GM12865 (cell line): ENCODE measurements at places on chromosomes 12 and 14.

GRCh38 chr12:42474391-42474790 is 115.2 kb downstream of the PRICKLE1 start:
- no peak for DNase-seq

GRCh38 chr12:91273560-91273959 is 90.9 kb upstream of the DCN start:
- no peak for DNase-seq

GRCh38 chr14:76305268-76305826 is 70.6 kb upstream of the ESRRB start:
- no peak for DNase-seq

DNA sequence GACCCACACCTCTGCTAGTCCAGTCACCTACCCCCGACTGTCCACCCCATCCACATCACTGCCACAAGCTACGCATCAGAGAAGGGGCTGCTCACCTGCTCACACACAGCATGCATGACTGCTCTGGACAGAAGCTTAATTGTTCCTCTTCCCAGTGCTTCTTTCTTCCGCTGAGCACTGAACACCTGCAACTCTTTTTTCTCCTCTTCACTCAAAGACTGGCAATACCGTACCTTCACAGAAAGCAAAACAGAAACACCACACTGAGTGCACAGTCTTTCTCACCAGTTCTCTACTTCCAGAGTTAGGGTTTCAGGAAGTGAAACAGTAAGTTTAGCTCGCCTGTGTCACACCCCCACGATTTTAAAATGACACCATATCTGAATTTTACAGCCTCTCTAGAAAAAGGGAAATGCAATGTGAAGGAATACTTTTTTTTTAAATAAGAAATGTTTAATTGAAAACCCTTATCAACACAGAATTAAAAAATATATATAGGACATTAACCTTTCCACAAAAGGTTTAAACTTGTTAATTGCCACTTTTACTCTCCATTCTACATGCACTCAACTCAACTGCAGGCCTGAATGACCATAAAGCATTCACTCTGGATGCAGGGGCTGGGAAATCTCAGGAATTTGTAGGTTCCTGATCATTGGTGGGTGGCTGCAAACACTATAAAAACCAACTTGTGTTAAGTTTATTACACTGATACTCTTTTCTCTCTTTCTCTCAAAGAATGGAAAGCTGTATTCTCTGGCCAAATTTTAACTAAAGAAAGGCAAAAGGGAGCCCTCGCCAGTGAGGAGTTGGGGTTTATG is 120.0 kb downstream of the PRICKLE1 start:
- peak; percentile 91 for DNase-seq

DNA sequence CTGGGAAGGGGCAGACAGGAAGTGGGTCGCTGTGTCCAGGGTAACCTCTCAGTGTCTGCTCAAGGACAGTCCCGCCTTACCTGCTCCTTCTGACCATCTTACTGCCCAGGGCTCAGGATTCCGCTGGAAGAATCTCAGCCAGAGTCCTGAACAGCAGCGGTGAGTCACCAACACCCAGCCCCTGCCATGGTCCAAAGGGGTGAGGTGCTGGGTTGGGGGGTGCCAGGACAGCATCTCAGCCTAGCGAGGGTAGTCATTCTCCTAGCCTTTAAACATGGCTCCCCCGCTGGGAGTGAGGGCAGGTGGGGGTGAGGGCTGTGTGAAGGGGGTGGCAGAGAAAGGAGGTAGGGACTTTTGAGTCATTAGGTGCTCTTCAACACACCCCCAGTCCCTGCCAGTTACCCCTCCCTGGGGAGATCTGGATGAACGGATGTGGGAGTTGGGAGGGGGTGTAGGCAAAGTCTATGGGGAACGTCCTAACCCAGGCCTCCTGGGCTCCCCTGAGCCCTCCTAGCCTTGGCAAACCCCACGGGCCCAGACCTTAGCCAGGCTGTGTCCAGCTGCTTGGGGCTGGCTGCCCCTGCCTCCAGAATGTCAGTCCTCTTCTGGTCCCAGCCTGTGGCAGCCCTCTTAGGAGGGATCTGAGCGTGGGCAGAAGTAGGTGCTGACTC is 2.5 kb downstream of the TAMALIN start:
- DNase-seq = no peak

- DNase-seq = no peak
Measured at GRCh38 chr12:46450279-46450748, 77.7 kb upstream of the SLC38A2 start.

DNA sequence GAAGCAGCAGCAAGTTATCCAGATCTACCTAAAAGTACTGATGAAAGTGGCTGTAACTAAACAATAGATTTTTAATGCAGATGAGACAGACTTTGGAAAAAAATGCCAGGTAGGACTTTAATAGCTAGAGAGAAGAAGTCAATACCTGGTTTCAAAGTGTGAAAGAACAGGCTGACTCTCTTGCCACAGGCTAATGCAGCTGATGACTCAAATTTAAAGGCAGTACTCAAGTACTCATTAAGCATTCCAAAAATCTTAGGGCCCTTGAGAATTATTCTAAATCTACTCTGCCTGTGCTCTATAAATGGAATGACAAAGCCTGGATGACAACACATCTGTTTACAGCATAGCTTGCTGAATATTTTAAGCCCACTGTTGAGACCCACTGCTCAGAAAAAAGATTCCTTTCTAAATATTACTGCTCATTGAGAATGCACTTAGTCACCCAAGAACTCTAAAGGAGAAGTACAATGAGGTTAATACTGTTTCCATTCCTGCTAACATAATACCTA is 68.6 kb upstream of the SYT1 start:
- no peak for DNase-seq

- DNase-seq = no peak
Measured at GRCh38 chr14:102348376-102348775, 14.3 kb downstream of the CINP start.

GRCh38 chr12:56999456-56999855 is 6.9 kb downstream of the ZBTB39 start:
- DNase-seq = no peak

- no peak for DNase-seq
Measured at GRCh38 chr12:72432037-72432604, 160.0 kb downstream of the TRHDE start.

DNA sequence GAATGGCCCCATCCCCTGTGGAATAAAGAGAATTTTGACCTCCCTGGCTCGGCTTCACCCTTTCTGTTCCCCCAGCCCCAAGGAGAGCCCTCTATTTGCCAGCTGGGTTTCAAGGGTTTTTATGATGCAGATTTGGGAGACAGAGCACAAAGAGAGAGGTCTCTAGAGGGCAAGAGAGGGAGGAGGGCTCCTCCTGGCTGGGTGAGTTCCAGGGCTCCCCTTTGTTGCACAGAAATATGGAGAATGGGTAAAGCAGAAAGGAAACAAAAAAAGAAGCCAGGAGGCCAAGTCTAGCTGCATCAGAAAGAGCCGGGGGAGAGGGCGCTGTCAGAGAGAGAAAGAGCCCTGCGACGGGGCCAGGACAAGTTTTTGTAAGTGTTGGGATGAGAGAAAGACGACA is 319.6 kb upstream of the RTL1 start:
- DNase-seq = no peak

DNA sequence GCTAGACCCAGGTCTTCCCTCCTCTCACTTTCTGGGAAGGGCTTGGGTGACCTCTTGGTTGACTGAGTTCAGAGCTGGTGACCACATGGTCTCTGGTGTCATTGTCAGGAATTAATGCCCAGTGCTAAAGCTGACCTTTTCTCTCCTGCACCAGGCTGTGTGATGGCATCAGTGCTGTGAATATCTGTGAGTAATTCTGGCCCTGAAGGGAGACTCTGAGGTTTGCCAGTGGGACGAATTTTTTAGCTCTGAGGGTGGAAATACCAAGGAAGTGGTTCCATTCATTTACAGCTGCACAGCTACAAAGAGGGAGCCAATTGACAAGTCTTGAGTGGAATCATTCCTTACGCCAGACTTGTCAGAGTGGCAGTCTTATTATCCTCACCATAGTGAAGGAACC is 6.2 kb upstream of the KRT86 start:
- DNase-seq = no peak

GRCh38 chr14:102594514-102595175 is 2.2 kb downstream of the RCOR1 start:
- peak; percentile 89 for DNase-seq

- DNase-seq = no peak
Measured at GRCh38 chr12:115149279-115149678, 465.3 kb upstream of the TBX3 start.

- DNase-seq = no peak
Measured at GRCh38 chr14:50836515-50836914, 5.6 kb upstream of the NIN start.

GRCh38 chr14:87810711-87811110 is 182.3 kb downstream of the GALC start:
- peak; percentile 15 for DNase-seq

DNA sequence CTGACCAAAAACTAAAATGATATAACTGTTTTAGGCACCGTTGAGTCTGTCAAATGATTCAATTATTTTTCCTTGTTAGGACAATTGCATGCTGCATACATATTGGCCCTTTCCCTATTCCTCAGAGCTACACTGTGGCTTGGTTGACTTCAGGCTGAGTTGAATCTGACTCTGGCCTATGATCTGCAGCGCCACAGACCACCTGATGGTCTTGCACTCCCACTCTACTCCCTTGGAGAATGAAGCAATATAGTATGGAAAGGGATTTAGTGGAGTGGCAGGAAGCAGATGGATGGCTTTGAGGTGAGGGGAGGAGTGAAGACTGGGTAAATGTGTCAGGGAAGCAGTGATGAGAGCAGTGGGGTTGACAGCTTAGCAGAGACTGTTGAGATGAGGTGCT is 579.0 kb upstream of the STXBP6 start:
- DNase-seq = no peak

GRCh38 chr12:13896063-13896626 is 85.3 kb downstream of the GRIN2B start:
- no peak for DNase-seq

DNA sequence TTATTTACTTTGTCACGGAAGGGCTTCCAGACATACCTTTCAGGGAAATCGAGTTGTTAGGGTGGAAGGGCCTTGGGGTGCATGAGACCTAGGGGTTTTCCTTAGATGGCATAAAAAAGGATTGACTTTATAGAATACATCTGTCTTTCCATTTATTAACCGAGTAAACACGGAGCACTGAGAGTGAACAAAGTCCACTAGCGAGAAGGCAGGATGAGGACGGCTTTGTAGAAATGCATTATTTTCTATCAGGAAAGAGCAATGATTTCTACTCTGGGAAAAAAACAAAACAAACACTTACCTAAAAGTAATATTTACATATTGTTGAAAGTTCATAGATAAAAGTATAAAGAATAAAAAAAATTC is 91.8 kb downstream of the RCOR1 start:
- DNase-seq = no peak

- no peak for DNase-seq
Measured at GRCh38 chr12:101795786-101796185, 35.0 kb downstream of the GNPTAB start.

DNA sequence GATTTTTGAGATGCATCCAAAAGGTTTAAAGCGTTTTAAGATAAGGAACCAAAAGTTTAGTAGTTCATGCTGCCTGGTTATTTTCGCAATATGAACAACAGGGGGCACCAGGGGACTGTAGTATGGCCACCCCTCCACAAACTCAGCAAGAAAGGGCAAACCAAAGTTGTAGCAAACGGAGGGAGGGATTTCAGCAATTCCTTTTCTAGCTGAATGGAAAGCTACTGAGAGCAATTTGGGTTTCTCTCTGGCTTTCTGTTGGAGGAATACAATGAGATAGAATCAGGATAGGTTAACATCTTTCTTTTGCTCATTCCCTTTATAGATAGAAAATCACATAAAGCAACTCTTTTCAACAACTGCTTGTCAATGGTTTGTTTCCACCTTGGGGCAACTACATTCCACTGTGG is 62.5 kb downstream of the DRAM1 start:
- DNase-seq = peak; percentile 85

DNA sequence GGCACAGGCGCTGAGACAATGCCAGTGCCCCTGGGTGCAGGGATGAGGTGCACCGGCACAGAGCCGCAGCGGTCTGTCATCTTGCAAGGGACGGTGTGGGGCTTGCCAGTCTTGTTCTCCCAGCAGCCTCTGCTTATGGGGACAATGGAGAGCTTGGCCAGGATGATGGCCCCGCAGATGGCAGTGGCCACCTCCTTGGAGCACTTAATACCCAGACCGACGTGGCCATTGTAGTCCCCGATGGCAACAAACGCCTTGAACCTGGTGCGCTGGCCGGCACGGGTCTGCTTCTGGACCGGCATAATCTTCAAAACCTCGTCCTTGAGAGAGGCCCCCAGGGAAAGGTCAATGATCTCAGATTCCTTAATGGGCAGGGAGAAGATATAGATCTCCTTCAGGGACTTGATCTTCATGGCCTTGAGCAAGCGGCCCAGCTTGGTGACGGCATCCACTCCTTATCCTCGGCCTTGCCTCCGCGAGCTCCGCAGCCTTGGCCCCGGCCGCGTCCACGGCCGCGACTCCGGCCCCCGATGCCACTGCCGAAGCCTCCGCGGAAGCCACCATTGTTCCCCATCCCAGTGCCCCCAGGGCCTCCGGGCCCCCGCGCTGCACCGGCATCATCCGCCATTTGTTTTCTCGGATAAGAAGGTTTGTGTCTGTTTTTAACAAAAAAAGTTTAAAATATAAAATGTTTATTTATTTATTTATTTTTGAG is 29.9 kb downstream of the VRTN start:
- DNase-seq = no peak

DNA sequence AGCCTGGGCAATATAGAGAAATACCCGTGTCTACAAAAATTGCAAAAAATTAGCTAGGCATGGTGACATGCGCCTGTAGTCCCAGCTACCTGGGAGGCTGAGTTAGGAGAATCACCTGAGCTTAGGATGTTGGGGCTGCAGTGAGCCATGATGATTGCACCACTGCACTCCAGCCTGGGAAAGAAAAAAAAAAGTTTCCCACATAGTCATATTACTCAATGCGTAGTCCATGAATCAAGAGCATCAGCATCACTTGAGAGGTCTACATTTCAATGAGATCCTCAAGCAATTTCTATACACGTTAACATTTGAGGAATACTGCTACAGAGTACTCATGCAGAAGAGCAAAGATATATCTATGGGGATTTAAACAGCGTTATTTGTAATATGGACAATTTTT is 5.2 kb upstream of the LRRC23 start:
- no peak for DNase-seq

DNA sequence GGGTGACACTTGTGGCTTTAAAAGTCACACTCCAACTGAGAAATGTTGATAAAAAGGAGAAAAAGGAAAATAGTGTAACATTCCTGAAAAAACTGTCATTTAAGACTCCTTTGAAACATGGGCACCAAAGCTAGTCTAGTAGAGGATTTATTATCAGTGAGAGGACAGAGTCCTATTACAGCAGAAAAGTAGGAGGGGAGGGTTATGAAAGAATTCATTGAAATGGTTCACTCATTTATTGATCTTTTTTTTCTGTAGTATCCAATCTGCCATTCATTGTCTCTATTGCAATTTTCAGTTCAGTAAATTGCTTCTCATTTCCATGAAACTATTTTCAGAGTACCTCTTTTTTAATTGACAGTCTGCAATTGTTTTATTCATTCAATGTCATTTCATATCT is 25.4 kb downstream of the PPM1A start:
- no peak for DNase-seq

DNA sequence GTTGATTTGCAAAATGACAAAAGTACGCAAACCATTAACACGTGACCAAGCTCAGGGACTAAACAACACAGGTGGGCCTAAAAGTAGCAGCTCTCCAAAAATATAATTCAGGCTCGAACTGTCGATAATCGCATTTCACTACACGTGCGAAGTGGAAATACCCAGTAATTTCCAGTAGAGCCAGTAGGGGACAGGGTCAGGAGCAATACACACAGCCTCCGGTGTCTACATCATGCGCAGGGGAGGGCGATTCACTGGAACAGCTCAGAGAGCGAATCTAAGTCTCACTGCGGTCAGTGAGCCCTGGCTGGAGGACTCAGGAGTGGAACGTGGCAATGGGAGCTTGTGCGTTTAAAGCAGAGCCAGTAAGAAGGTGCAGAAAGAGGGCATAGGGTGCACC is 40.4 kb downstream of the SETD3 start:
- DNase-seq = no peak
